ENCODE measurements at places on chromosomes 7 and 10.

DNA sequence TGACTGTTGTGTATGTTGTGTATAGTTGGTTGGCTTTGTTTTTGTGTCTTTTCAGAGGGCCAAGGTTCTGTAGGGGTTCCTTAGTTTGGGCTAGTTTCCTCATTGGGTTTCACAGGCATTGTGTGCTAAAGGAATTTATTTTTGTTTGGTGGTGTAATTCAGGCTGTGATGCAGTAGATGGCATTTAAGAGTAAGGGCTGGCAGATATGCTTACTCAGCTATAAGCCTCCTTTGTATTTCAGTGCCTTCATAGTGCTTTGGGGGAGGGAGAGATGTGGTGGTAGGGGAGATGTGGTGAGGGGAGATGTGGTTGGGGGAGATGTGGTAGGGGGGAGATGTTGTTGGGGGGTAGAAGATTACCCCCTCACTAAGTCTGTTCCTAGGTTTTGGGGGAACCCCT lies 91.7 kb downstream of the SLC25A40 start:
- peak; percentile 2 for DNase-seq

DNA sequence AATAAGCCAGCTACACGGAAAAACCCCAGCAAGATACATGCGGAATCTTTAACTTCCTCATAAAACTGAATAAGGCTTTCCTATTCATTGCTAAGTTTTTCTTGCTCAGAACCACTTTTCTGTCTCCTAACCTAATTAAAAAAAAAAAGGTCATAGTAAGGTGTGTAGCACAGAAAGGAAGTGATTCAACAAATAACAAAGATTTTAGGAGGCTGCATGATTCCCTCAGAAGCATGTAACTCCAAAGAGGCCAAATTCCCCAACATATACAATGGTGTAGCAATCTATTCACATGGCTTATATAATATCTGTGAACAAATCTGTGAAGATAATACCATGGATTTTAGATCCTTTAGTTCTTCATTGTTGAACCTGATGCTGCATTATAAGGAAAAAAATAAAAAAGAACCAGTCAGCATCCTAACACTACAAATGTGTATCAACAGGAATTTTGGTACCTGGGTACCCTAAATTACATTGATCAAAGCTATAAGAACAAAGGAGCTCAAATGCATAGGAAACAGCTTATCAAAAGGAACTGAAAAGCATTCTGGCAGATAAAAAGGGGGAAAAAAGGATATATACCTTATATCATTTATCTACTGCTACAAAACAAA lies 63.8 kb downstream of the IMMP2L start:
- no peak for DNase-seq

DNA sequence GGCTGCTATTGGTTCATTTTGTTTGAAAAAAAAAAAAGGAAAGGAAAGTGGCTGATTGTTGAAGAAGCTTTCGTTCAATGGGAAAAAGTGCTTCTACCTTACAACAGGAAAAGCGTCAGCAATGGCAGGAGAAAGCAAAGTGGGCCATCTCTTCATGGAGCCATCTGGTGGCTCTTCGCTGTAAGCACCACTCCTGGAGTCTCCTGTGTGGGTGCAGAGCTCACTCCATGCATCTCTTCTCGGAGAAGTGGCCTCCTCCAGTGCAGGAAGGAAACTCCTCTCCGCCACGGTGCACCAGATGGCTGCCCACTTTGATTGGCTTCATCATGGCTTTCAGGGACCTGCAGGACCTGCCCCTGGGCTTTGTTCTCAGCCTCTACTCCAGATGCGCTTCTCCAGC lies 250.9 kb downstream of the PTEN start:
- DNase-seq = no peak

GRCh38 chr7:99997545-99998137 lies 17.8 kb upstream of the ZKSCAN1 start:
- DNase-seq = peak; percentile 13

GRCh38 chr10:62839590-62839989 lies 23.4 kb upstream of the EGR2 start:
- no peak for DNase-seq
